Foreskin melanocyte (primary cell): ENCODE measurements at places on chromosomes 12 and 14.

DNA sequence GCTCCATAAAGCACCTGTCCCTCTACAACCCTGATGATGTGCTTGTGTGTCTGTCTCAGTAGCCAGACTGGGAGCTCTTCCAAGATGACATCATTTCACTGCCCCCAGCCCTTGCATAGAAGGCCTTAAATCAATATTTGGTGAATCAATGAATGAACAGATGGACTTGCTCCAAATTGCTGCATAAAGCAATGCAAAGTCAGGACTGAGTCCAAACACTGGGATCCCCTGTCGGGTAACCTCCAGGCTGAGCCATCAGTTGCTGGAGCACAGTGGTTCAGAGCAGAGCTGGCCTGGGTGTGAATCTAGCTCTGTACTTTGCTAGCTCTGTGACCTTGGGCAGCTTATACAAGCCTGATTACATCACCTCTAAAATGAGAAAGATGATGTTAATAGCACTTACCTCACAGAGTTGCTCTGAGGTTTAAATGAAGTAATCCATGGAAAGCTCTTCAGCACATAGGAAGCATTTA, 120.3 kb upstream of the VASH1 start:
- no peak for DNase-seq

DNA sequence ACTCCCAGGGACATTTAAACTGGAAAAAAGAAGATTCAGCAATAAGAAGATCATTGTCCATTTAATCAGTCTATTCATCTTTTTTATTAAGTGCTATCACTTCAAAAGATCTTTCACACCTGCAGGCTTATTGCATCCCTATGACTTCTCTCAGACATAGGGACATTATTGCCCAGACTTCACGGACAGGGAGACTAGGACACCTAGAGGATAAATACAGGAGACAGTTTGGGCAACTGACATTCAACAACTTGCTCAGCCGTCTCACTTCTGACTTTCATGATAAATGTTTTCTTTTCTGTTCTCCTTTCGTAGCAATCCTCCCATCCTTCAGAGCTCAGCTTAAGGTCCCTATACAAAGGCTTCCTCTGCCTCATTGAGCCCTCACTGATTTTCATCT, 84.3 kb downstream of the TMEM30B start:
- DNase-seq = no peak

- DNase-seq = no peak
Observed at GRCh38 chr14:105492971-105493871, 2.2 kb downstream of the TEDC1 start.

DNA sequence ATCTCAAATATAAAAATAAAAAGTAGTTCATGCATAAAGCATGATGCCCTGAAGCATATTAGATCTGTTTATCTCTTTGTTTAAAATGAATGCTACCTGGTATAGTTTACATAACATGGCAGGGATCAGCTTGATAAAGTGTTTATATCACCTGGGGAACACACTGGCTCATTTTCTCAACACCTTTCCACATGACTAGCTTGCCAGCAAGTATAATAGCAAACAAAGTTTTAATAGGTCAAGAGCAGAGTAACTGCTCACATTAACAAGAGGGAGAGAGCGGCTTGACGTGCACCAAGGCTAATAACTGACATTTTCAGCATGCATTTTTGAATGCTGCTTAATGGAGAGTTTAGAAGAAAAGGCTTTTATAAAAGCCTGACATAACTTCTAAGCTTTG, 246.4 kb downstream of the EGLN3 start:
- DNase-seq = no peak

DNA sequence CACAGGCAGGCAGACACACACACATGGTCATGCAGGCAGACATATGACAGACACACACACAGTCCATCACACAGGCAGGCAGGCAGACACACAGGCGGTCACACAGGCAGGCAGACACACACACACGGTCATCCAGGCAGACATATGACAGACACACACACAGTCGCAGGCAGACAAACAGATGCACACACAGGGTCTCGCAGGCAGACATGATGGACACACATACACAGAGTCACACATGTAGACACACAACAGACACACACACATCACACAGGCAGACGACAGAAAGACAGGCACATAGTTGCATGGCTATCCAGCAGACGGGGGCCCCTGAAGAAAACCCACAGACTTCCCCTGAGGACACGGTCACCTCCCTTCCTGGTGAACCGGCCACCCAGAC, 135.4 kb downstream of the NCOR2 start:
- no peak for DNase-seq

DNA sequence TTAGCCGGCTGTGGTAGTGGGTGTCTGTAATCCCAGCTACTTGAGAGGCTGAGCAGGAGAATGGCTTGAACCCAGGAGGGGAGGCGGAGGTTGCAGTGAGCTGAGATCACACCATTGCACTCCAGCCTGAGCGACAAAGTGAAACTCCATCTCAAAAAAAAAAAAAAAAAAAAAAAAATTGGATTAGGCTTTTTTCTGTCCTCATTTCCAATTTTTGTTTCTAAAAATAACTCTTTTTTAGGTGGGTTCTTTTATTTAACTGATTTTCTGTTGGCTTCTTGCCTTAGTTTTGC, 863.7 kb downstream of the LRFN5 start:
- no peak for DNase-seq

DNA sequence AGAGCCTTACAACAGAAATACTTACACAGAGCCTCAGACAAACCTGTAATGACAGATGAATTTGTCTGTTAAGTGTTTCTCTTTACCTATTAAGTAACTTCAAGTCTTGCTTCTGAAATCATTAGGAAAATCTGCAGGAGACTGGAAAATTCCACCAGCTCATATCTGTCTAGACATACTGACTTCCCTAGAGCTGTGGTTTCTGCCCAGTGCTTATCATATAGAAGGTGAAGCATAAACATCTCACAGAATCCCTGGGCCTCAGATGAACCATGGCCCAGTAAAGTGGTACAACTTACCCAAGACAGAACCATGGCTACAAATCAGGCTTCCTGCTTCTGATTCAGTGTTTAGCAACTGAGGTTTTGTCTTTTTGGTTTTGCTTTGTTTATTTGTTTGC, 91.6 kb downstream of the EGLN3 start:
- no peak for DNase-seq

DNA sequence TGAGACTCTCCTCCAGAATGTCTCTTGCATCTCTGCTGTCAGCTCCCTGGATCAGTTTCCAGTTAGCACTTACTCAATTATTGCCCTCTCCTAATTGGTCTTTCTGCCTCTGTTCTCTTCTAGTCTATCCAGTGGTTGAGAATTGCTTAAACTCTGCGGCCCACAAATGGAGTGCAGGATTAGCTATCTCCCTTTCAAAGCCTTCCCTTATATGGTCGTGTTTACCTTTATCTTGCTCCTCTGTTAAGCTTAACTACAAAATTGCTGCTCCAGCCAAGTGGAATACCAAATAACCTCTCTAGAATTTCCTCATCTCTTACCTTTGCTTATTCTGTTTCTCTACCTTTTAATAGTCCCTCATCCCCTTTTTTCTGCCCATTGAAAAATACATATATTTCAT, 132.7 kb downstream of the NRXN3 start:
- no peak for DNase-seq

DNA sequence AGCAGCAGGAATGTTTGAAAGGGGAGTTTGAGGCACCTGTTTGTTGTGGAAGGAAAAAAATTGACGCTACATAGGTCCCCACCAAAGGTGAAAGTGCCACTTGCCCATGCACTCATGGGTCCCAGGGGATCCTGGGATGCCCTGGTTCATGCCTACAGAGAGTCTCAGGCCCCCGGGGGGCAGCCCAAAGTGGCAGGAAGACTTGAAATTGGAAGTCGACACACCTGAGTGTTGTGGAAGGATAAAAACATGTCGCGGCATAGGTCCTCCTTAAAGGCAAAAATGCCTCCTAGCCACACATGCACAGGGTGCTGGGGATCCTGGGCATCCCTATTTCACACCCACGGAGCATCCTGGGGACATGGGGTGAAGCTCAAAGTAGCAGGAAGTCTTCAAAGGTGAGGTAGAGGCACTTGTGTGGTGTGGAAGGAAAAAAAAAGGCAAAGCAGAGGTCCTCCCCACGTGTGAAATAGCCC, 576.1 kb downstream of the ALG10 start:
- DNase-seq = no peak

- DNase-seq = no peak
Observed at GRCh38 chr14:105058521-105059034, 6.7 kb downstream of the GPR132 start.

DNA sequence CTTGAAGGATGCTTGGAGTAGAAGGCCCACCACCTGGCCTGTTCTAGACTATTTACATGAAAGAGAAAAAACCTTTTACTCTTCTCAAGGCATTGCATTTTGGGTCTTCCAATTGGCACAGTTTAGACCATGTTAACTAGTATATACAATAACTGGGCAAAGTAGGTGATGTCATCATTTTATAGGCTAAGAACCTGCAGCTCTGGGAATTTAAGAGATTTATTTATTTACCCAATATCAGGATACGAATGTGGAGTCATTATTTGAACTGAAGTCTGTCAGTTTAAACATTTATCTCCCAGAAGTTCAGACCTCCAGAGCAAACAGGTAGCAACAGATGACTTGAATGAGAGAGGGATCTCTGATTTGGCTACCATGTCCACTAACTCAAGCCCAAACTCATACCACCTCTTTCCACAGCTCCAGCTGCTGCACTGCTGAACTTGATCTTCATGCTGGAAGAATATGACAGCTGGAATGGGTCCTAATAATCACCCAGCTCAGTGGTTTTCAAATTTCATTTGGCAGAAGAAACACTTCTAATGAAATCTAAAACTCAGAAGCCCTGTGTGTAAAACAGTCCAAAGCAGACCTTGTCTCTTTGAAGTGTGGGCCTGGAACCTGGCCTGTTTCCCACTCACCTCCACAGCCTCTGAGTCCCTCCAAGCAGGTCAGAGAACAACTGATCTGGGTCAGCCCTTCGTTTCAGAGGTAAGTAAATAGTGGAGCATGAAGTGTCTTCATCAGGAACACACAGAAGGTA, 179.2 kb downstream of the EMP1 start:
- DNase-seq = no peak

DNA sequence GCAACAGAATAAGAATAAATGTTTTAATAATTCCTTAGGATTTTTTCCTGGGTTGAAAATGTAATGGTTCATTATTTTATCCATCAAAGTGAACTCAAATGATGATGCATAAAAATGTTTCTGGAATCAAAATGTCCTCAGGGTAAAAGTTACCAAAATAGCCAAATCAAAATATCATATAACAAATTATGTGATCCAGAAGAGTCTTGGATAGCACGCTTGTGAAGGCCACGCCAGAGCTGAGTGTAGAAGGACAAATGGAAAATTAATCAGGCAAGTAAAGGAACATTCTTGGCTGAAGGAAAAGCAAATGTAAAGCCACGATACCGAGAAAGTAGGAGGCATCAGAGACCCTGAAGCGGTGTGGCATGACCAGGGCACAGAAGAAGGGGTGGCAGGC, 169.2 kb downstream of the CAPZA3 start:
- DNase-seq = no peak

DNA sequence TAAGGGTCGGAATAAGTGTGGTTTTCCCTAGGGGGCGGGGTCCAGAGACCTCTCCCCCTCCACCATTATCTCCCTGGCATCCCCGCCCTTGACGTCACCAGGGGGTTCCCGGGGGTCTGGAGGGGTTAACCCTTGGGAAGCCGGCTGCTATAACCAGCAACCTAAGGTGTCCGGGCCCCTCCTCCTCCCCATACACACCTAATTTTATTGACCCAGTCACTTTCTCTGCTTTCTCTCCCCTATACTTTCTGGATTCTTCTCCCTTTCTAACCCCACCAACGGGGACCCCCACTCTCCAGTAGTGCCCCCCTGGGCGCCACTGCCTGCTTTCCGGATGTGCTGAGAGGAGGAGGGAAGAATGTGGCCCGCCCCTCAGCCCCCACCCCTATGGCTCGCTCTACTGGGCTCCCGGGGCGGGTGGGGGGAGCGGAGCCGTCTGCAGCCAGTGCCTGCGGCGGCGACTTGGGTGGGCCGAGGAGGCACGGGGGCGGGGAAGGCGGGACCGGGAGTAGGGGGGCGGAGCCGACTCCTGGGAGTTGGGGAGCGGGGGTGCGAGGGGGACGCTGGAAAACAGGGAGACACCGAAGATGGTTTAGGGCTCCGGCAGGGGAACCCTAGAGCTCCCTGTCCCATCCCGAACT, 1.8 kb downstream of the GLI1 start:
- DNase-seq = no peak

- peak; percentile 16 for DNase-seq
Observed at GRCh38 chr12:131390412-131391334, 320.2 kb upstream of the SFSWAP start.
